Hindlimb muscle (tissue), 1 donor: ENCODE measurements at places on chromosomes 2 and 18. TPM values are rescaled to one million over a fixed set of nuclear protein-coding genes. Genes with fewer than 3 reads are reported as not detected.

DNA sequence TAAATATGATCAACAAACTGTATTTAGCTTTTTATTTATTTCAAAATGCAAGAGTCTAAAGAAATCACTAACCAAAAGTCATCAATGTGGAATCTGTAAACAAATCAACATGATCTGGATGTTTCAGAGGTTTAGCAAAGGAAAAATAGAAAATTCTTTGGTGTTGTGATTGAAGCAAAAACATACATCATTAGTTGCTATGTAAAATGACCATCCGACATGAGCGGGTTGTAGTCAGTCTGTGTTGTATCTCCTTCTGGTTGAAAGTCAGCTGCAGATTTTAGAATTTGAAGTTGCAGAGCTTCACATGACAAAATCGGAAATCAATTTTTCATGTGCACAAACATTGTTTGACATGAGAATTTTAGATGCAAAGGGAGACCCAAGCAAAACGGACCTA is 63.2 kb downstream of the IRS1 start:
- no peak for DNase-seq

GRCh38 chr2:217086038-217086522 is 226.2 kb upstream of the TNP1 start:
- DNase-seq, result no peak

DNA sequence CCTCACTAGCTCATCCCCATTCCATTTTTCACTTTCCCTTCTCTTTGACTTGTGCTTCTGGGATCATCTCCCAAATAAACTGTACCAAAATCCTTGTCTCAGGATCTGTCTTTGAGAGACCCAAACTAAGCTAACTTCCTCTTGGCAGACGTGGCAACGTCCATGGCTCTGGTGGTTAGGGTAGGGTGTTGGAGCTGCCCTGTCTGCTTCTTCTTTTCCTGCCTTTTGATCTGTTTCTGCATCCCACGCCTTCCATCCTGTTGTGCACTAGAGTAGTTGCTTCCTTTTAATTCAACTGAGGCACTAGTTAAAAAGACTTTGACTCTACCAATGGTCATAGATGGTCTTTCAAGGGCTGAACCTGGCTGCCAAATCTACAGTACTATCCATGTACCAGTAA is 5.5 kb upstream of the MAP4K4 start:
- DNase-seq, result no peak

DNA sequence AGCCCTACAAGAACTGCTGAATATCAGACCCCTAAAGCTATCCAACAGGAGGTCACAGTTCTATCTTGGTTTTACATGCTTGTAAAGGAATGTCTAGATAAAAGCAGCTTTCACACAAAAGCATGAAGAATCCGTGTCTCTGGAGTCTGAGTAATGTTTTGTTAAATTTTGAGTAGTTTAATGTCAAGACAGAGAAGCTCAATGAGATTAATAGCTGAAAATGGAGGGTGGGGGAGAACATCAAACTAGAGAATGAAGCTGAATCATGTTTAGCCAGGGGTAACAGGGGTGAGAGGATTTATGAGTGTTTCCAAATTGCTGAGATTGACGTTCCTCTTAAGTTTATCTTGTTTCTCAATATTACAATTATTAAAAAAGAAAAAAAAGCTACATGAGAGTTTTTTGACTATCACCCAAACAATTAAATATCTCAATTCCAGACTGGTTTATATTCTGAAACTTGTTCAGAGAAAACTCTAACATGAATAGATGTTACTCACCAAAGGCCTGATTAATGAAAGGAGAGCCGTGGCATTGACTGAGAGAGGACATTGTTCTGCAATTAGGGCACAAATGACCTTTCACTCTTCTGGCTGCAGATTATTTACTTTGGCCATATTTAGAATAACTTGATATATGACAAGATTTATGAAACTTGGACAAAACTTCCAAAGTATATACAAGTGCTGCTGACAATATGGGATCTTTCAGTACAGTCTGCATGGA is 266.4 kb upstream of the ETAA1 start:
- no peak for DNase-seq

GRCh38 chr2:234771980-234772732 is 179.7 kb upstream of the SH3BP4 start:
- DNase-seq, result no peak

- no peak for DNase-seq
Observed at GRCh38 chr2:219429958-219430606, 4.6 kb upstream of the SPEG start.

- no peak for DNase-seq
Observed at GRCh38 chr2:174124181-174124580, 124.2 kb downstream of the OLA1 start.

Gene RIT2
- polyA plus RNA-seq, result not detected

Gene BARD1
- polyA plus RNA-seq, result 9.4 TPM

Gene SPHKAP
- polyA plus RNA-seq, result 41.8 TPM

Gene APLF
- polyA plus RNA-seq, result 2.1 TPM

Gene ABCG8
- polyA plus RNA-seq, result 0.10 TPM
